ENCODE measurements at places on chromosomes 1 and 21.

DNA sequence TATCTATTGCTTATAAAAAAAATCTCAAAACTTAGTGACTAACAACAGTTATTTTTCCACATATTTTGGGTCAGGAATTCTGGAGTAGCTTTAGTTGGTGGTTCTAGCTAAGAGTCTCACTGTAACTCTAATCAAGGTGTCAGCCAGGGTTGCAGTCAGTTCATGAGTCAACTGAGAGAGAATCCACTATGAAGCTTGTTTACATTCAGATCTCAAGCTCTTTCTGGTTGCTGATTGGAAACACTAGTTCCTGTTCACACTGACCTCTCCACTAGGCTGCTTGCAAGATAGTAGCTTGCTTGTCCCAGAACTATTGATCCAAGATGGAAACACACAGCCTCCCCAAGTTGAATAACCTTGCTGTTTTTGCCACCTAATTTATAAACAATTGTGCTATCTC lies 1192.1 kb upstream of the B3GALT2 start:
- DNase-seq = no peak

GRCh38 chr1:223845037-223845809 lies 524 bp downstream of the TP53BP2 start:
- peak; percentile 59 for DNase-seq

GRCh38 chr1:19341201-19342061 lies 29.3 kb downstream of the SLC66A1 start:
- peak; percentile 53 for DNase-seq

GRCh38 chr1:45545019-45545493 lies 5.6 kb upstream of the AKR1A1 start:
- DNase-seq = no peak

DNA sequence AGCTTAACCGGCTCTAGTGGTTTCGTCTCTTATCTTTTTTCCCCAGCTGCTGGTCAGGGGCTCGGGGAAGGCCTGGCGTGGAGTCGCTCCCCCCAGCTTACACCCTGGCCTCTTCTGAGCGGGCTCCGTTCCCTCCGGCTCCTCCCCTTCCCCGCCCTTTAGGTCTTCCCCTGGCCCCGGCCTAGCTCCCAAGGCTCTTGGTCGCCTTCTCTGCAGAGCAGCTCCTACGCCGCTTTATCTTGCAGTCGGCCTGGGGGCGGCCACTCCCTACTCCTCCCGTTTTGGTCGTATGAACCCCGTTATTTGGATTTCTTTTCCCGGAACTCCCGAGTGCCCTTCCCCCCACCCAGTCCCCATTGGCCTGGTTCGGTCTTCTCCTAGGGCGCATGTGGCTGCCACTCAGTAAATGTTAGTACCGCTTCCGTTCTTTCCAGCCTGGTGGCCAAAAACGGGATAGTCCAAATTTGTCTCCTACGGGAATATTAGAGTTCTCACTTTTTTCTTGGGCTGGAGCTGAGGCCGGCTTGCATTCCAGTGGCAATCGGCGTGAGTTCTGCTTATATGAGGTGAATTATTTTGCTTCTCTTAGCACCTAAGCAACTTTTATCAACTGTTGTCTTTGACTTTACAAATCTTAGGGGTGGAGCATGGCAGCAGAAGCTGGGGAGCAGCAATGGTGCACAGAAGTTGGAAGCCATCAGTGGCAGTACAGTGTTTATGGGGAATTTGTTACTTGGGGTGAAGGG lies 467 bp downstream of the THRAP3 start:
- DNase-seq = no peak

DNA sequence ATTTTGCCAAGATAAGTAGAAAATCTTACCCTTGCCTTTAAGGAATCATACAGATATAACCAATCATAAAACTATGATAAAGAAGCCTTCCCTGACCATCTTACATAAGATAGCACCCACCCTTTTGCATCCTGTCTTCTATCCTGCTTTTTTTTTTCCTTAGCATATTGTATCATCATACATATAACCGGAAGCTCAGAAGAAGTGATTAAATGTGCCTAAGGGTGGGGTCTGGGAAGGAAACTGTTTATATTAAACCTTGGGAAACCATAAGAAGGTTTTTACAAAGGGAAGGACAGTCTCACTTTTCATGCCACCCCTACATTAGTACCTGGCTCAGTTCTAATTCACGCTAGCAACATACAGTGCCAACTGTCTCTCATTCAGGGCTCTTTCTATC lies 66.8 kb downstream of the LUZP1 start:
- no peak for DNase-seq

GRCh38 chr1:164565357-164565756 lies 6.4 kb downstream of the PBX1 start:
- DNase-seq = no peak

DNA sequence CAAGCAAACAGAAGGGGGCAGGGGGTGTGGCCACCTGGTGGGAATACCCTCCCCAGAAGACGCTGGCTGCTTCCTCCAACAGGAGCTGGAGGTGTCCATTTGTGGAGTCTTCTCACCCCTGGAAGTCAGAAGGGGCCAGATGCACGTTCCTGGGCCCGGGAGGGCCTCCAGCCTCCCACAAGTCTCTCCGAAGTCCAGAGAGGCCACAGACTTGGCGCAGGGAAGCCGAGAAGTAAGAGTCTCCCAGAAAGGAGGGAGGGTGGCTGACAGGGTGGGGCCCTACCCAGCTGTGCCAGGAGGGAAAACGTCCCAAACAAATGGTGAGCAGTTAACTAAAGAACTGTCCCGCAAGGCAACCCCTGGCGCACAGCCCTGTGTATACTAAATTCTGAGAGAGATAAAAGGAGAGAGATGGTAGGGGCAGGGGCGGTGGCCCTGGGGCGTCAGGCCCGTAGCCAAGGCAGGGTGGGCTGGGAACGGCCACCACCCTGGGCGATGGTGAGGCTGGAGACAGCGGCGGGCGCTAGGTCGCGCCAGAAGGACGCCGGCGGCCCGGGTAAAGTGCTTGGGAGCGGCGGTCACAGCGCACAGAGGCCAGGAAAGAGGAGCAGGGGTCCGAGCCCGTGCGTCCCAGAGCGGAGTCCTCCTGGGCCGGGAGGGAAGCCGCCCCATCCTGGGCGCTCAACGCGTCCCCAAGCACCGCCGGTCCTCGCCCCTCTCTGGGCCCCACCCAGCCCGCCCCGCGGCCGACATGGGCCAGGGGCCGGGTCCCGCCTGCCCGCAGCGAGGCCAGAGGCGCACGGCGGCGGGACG lies 1.2 kb downstream of the CHD5 start:
- DNase-seq = no peak

- DNase-seq = no peak
Observed at GRCh38 chr1:212977781-212978645, 27.7 kb downstream of the VASH2 start.

DNA sequence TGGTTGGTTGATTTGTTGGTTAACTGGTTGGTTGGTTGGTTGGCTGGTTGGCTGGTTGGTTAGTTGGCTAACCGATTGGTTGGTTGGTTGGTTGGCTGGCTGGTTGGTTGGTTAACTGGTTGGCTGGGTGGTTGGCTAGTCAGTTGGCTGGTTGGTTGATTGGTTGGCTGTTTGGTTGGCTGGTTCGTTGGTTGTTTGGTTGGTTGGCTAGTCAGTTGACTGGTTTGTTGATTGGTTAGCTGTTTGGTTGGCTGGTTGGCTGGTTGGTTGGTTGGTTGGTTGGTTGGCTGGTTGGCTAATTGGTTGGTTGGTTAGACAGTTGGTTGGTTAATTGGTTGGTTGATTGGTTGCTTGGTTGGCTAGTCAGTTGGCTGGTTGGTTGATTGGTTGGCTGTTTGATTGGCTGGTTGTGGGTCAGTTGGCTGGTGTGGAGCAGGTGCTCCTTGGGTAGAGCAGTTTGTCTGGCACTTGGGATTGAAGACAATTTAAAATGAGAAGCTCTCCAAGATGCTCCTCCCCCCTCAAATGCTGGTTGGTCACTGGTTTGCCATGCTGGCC lies 6.9 kb downstream of the RSPH1 start:
- DNase-seq = no peak

GRCh38 chr1:236103646-236104218 lies 38.6 kb upstream of the GPR137B start:
- peak; percentile 38 for DNase-seq

- DNase-seq = peak; percentile 45
Observed at GRCh38 chr1:62144238-62144831, 50.3 kb upstream of the L1TD1 start.

DNA sequence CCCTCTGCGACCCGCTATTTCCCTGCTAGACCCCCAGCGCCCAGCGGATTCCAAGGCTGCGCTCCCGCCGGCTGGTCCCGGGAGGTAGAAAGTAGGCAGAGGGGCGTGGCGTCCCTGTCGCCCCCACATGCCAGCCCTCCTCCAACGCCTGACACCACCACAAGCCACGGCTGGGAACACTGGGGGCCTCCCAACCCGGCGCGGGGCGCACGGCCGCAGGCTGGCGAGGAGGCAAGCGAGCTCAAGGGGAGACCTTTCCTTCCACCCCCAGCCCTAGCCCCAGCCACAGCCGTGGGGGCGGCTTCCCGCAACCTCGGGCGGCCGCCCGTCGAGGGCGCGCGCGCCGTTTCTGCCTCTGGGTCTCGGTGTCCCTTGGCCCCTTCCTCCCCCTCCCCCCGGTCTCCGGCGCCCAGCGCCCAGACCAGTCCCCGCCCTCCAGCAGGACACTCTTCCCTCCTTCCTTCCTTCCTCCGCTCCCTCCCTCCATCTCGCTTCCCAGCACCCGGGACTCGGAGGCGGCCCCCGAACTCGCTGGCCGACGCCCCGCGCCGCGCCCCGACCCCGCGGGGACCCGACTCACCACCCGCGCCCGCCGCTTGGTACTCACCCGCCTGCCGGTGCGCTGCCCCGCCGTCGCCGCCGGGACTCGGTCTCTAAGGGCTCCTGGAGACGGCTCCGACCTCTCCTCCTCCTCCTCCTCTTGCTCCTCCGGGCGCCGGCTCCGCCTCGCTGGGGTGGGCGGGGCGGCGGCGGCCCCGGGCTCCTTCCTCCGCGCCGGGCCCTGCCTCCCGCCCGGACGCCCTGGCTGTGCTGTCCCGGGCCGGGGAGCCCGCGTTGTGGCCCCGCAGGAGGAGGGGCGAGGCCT lies at the start of gene GNG12:
GNG12 (minus strand) TSS at position 731 of the 865 bp plus-strand sequence. CDS start 125,781 bp downstream, outside the sequence.
- no peak for DNase-seq

DNA sequence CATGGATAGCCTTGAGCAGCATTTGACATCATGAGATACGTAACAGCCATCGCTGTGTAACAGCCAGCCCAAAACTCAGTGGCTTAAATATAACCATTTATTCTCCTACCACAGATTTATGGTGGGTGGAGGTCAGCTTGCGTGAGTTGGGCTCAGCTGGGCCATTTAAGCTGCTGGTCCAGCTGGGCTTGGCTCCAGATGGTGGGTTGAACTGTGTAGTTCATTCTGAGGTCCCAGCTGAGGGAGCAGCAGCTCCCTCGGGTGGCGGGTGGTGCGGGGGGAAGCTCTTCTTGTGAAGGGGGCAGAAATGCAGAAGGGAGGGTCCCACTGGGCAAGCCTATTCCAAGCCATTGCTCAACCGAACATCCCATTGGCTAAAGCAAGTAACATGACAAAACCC lies 75.9 kb downstream of the IGSF21 start:
- DNase-seq = no peak

- DNase-seq = no peak
Observed at GRCh38 chr1:222462601-222463000, 85.3 kb downstream of the HHIPL2 start.

DNA sequence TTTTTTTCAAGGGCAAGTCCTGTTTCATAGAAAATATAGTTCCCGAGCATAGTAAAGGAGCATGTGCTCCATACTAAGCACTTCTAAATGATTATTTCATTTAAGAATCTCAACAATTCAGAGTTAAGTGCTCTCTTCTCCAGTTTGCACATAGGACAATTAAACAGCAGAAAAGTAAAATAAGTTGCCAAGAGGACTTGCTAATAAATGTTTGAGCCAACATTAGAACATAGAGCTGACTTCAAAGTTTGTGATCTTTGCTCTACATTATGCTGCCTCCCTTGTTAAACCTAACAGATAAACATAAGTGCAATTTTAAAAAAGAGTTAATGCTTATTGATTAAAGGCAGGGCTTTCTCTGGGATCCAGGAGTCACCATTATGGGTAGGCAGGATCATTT lies 23.8 kb upstream of the RAP1A start:
- no peak for DNase-seq

GRCh38 chr1:111882986-111883560 lies 106.4 kb downstream of the KCND3 start:
- DNase-seq = no peak

GRCh38 chr1:27577504-27578188 lies 26.3 kb downstream of the AHDC1 start:
- DNase-seq = no peak

Measured in CMK (cell line).